ENCODE measurements at places on chromosomes 7 and 10. TPM values are rescaled to one million over a fixed set of nuclear protein-coding genes. Genes with fewer than 3 reads are reported as not detected.
A peak's percentile ranks its signal among the peaks of the same experiment; 100 is the strongest.

- peak; percentile 25 for DNase-seq
- no peaks in the 10 kb centered on the region for H3K27me3 ChIP-seq
- peaks cover 4% of the 10 kb centered on the region for H3K4me1 ChIP-seq
- H3K27ac ChIP-seq: peak overlapping the region; percentile 78
- peak overlapping the region; percentile 23 for H3K4me3 ChIP-seq
These were observed 13.5 kb downstream of the SFMBT2 start for GRCh38 chr10:7397049-7398035.

- peak overlapping the region; percentile 86 for H3K4me3 ChIP-seq
- no peaks in the 10 kb centered on the region for H3K36me3 ChIP-seq
- peaks cover 22% of the 10 kb centered on the region for H3K4me1 ChIP-seq
- no peaks in the 10 kb centered on the region for H3K27me3 ChIP-seq
These were observed 134.5 kb downstream of the NRBF2 start for GRCh38 chr10:63267414-63268148.

- peaks cover 3% of the 10 kb centered on the region for H3K36me3 ChIP-seq
- no peak overlapping the region for H3K4me3 ChIP-seq
- H3K27ac ChIP-seq: no peak overlapping the region
- H3K27me3 ChIP-seq: no peaks in the 10 kb centered on the region
- H3K4me1 ChIP-seq: peaks cover 29% of the 10 kb centered on the region
These were observed 60.2 kb upstream of the CAMK2B start for GRCh38 chr7:44385434-44386138.

GRCh38 chr10:35434533-35434932 lies 98.2 kb downstream of the CCNY start:
- H3K27me3 ChIP-seq: no peaks in the 10 kb centered on the region
- H3K4me1 ChIP-seq: peaks cover 5% of the 10 kb centered on the region
- no peak for DNase-seq
- H3K36me3 ChIP-seq: no peaks in the 10 kb centered on the region

GRCh38 chr7:130334274-130334673 lies 10.3 kb upstream of the CPA5 start:
- no peak for DNase-seq
- no peak overlapping the region for H3K27ac ChIP-seq
- no peaks in the 10 kb centered on the region for H3K36me3 ChIP-seq
- H3K4me3 ChIP-seq: no peak overlapping the region
- H3K4me1 ChIP-seq: no peaks in the 10 kb centered on the region
- no peaks in the 10 kb centered on the region for H3K27me3 ChIP-seq

DNA sequence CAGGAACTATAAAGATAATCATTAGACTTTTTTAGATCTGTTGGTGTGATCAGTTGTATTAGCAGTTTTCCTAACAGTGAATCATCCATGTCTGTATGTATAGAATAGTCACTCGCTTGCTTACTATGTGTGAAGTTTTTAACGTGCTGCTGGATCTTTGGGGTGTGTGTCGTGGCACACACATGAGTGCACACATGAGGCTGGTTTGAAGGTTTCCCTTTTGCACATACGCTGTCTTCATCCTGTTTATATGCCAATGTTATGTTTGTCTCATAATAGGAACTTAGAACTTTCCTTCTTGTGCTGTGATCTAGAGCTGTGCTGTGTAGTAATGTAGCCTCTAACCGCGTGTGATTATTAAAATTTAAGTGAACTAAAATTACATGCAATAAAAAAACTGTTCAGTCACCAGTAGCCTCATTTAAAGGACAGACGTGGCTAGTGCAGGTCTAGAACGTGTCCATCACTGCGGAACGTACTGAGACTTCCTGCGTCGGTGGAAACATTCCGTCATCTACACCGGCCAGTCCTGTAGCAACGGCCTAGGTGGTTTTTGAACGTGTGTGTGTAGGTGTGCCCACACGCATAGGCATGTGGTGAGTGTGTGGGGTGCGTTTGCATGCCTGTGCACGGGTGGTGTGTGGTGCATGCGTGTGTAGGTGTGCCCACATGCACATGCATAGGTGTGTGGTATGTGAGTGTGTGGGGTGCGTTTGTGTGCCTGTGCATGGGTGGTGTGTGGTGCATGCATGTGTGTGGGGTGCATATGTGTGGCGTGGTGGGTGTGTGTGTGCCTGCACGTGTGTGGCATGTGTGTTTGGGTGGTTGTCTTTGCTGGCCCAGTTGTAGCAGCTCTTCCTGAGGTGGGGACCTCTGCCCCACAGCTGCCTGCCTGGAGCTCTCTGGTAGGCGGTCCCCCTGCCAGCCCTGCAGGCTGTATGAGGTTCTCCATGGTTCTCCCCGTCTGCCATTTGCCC lies 56.6 kb downstream of the INPP5A start:
- no peaks in the 10 kb centered on the region for H3K27me3 ChIP-seq
- H3K4me3 ChIP-seq: no peak overlapping the region
- H3K27ac ChIP-seq: no peak overlapping the region
- no peaks in the 10 kb centered on the region for H3K36me3 ChIP-seq

DNA sequence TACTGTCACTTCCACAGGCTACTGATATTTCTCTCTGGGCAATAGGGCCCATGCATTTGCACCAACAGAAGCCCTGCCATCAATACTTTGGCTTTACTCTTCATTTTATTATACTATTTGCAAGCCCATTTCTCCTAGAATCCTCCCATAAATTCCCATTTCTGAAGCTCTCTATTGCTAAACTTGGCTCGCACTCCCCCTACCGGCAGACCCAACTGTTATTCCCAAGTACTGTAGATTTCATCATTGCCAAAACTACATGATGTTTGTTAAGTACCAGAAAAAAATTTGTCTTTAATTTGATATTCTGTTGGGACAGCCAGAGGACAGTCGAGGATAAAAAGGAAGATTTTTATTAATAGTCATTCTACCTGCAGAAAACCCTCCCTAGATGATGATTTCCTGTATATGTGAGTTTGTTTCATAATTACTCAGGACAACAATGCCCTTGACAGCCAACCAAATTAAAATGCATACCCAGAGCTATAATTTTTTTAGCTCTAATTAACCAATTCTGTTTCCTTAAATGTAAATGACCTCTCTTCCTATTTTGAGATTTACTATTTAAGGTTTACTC lies 298.6 kb downstream of the REEP3 start:
- no peaks in the 10 kb centered on the region for H3K36me3 ChIP-seq
- DNase-seq: peak; percentile 75
- no peak overlapping the region for H3K4me3 ChIP-seq
- no peak overlapping the region for H3K27ac ChIP-seq

TAS2R41 gene
- not detected for total RNA-seq

TMEM120A gene
- total RNA-seq: 103 TPM

SLC13A1 gene
- total RNA-seq: not detected

KIAA1549 gene
- total RNA-seq: 4.4 TPM

SHH gene
- not detected for total RNA-seq

Measured in psoas muscle (tissue), 8 donors.